ENCODE measurements at places on chromosomes 1 and 21. TPM values are rescaled to one million over a fixed set of nuclear protein-coding genes. Genes with fewer than 3 reads are reported as not detected.

GFI1 gene
- total RNA-seq: 0.15 TPM

CYP4A11 gene
- total RNA-seq: not detected

OR2T35 gene
- not detected for total RNA-seq

UMODL1 gene
- not detected for total RNA-seq

PFDN2 gene
- 92.9 TPM for total RNA-seq

KRTAP6-1 gene
- total RNA-seq: not detected

TIE1 gene
- total RNA-seq: 1.2 TPM

INSRR gene
- total RNA-seq: not detected

ADCY10 gene
- not detected for total RNA-seq

ARMH1 gene
- total RNA-seq: not detected

RHD gene
- not detected for total RNA-seq

DIO1 gene
- total RNA-seq: not detected

TMEM82 gene
- not detected for total RNA-seq

KIF21B gene
- total RNA-seq: 3.3 TPM

CNR2 gene
- total RNA-seq: not detected

CRYAA gene
- total RNA-seq: not detected

FMO1 gene
- total RNA-seq: 1.2 TPM

Data from bronchus fibroblast of lung (primary cell).